ENCODE measurements at places on chromosomes 6 and 20. TPM values are rescaled to one million over a fixed set of nuclear protein-coding genes. Genes with fewer than 3 reads are reported as not detected.

Gene VWA7
- total RNA-seq: 2.9 TPM

Gene CLPSL2
- total RNA-seq: not detected

GRCh38 chr20:63172726-63173125 is 43.2 kb downstream of the YTHDF1 start:
- H3K27me3 ChIP-seq: peaks cover 32% of the 10 kb centered on the region
- DNase-seq: no peak
- no peak overlapping the region for H3K4me3 ChIP-seq

- no peaks in the 10 kb centered on the region for H3K36me3 ChIP-seq
- no peaks in the 10 kb centered on the region for H3K27me3 ChIP-seq
- H3K4me1 ChIP-seq: peaks cover 3% of the 10 kb centered on the region
- H3K27ac ChIP-seq: no peak overlapping the region
- DNase-seq: no peak
These were observed 81.1 kb upstream of the AGPAT4 start for GRCh38 chr6:161354956-161355355.

DNA sequence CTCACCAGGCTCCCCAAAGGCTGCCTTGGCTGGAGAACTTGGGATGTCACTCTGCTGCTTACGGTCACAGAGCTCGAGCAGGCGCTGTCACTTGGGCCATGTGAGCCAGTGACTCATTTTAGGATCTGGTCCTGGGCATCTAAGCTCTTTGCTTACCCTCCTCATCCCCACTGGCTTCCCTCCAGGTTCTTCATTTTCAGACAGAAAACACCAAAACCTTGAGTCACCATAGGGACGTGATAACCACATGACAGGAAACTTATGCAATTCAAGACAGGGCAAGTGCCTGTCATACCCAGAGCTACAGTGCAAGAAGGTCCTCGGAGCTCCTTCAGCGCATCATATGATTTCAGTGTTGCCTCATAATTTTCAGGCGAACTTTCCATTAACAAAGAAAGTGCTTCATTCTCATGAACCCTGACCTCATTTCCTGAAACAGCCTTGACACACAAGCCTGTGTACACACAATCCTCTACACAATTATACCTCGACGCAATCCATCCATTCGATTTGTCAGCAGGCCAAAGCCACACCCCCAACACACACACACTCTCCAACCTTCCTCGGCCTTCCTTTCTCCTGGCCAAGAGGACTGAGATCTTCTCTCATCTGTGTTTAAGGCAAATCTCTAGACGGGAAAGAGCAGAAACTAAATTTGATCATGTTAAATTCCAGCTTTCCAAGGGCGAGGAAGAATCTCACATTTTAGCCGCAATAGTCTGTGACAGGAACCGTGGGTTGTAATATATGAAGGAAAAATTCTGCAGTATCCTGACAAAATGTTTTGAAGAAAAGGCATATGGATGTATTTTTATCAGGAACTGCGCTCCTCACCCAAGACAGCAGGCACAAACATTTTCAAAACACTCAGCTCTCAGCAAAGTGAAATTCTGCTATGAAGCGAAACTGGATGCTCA is 25.3 kb downstream of the TBC1D7 start:
- H3K27ac ChIP-seq: peak overlapping the region; percentile 92
- H3K27me3 ChIP-seq: no peaks in the 10 kb centered on the region
- H3K4me3 ChIP-seq: peak overlapping the region; percentile 63
- peaks cover 36% of the 10 kb centered on the region for H3K36me3 ChIP-seq

GRCh38 chr6:45607798-45608197 is 230.1 kb upstream of the SUPT3H start:
- H3K4me3 ChIP-seq: no peak overlapping the region
- no peak for DNase-seq
- H3K27ac ChIP-seq: no peak overlapping the region
- H3K4me1 ChIP-seq: peaks cover 7% of the 10 kb centered on the region
- H3K27me3 ChIP-seq: peaks cover 2% of the 10 kb centered on the region
- no peaks in the 10 kb centered on the region for H3K36me3 ChIP-seq

DNA sequence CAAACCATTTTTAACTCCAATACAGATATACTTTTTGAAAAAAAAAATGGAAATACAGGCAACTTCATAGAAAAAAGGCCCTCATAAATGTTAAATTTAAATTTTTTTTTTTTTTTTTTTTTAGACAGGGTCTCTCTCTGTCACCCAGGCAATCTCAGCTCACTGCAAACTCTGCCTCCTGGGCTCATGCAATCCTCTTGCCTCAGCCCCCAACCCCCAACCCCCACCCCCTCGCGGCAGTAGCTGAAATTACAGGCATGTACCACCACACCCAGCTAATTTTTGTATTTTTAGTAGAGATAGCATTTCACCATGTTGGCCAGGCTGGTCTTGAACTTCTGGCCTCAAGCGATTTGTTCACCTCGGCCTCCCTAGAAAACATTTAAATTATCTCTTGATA is 12.8 kb upstream of the ULBP3 start:
- H3K4me3 ChIP-seq: no peak overlapping the region
- H3K36me3 ChIP-seq: no peaks in the 10 kb centered on the region
- peaks cover 45% of the 10 kb centered on the region for H3K27me3 ChIP-seq
- no peak overlapping the region for H3K27ac ChIP-seq
- peaks cover 2% of the 10 kb centered on the region for H3K4me1 ChIP-seq

DNA sequence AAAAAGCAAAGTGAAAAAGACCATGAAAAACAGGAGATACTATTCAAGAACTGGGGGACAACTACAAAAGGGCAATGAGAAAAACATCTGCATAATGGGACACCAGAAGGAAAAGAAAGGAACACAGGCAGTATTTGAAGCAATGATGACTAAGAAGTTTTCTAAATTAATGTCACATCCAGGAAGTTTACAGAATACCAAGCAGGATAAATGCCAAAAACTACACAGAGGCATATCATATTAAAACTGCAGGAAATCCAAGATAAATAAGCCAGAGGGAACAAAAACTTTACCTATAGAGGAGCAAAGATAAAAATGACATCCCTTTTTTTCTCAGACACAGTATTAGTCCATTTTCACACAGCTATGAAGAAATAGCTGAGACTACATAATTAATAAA is 193.0 kb downstream of the ERMARD start:
- no peaks in the 10 kb centered on the region for H3K36me3 ChIP-seq
- no peak overlapping the region for H3K27ac ChIP-seq
- no peaks in the 10 kb centered on the region for H3K4me1 ChIP-seq
- H3K4me3 ChIP-seq: no peak overlapping the region
- peaks cover 22% of the 10 kb centered on the region for H3K27me3 ChIP-seq
- no peak for DNase-seq

DNA sequence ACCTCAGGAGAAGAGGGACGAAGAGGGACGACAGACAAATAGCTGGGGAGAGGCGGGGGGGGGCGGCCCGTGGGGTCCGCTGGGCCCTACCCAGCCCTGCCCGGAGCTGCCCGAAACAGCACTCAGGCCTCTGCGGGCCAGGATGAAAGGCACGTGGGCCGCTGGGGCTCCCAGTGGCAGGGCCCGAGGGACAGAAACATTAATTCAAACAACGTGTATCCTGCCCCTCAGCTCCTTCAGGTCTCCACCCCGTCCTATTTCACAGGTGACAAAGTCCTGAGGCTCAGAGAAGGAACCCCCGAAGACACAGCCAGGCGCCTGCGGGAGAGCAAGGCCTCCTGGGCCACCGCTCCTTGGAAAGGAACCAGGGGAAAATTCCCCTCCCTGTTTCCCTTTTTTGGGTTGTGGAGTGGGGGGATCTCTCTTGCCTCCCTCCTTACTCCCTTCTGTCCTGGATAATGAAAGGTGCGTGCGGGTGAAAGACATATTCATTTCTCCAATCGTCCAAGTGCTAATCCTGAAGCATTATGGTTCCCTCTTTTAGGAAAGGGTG is 93.3 kb downstream of the RNASET2 start:
- H3K4me1 ChIP-seq: peaks cover 8% of the 10 kb centered on the region
- no peak for DNase-seq
- H3K27me3 ChIP-seq: peaks cover 13% of the 10 kb centered on the region
- no peaks in the 10 kb centered on the region for H3K36me3 ChIP-seq
- no peak overlapping the region for H3K27ac ChIP-seq

DNA sequence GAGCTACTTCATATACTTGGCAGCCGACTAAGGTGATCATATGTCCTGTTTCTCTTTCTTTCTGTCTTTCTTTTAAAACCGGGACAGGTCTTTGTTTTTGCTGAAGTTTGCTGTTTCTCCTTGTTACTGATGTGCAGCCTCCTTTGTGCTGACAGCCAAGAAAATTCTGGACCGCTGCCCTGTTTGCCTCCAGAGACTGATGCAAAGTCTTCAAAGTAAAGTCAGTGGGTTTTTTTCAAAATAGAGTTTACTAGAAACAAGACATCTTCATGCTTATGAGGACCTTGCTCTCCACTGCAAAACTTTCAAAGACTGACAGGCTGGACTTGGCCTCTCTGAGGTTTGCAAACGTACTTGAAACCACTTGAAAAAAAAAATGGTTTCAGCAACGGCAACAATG is 510.5 kb upstream of the MAP3K7 start:
- H3K27me3 ChIP-seq: no peaks in the 10 kb centered on the region
- H3K36me3 ChIP-seq: no peaks in the 10 kb centered on the region
- H3K4me3 ChIP-seq: no peak overlapping the region
- H3K27ac ChIP-seq: no peak overlapping the region
- no peak for DNase-seq
- H3K4me1 ChIP-seq: no peaks in the 10 kb centered on the region

DNA sequence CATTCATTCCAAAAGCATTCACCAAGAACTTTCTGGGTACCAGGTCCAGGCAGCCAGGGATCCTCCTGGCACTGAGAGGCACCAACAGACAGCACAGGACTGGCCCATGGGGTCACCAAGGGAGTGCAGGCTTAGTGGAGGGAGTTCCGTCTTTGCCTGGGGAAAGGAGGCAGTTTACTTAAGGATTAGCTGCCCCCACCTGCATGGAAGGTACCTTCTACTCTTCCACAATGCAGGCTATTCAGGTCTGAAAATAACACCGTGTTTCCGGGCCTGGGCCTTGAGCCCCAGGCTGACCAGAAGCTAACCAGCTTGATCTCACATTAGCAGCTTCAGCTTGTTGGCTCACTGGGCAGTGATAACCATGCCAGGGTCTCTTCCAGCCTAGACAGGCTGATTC is 199.4 kb downstream of the FOXA2 start:
- H3K4me3 ChIP-seq: no peak overlapping the region
- peaks cover 10% of the 10 kb centered on the region for H3K4me1 ChIP-seq
- no peak overlapping the region for H3K27ac ChIP-seq

GRCh38 chr6:110853754-110854477 is 20.7 kb upstream of the AMD1 start:
- H3K27ac ChIP-seq: no peak overlapping the region
- DNase-seq: no peak
- H3K4me3 ChIP-seq: no peak overlapping the region

DNA sequence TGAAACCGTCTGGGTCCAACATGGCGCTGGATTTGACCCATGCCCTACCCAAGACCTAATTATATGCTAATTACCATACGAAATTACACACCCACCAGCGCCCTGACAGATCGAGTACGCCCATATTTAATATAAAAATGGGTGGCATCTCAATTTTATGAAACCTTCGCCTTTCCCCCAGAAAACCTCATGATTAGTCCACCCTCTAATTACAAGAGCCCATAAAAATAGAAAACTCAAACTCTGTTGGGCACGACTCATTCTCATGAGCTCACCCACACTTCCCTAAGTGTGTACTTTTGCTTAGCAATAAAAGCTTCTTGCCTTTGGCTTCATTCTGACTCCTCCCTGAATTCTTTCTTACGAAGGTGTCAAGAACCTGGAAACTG is 136.4 kb downstream of the OR2B2 start:
- no peak overlapping the region for H3K4me3 ChIP-seq
- H3K36me3 ChIP-seq: no peaks in the 10 kb centered on the region
- DNase-seq: no peak
- peaks cover 38% of the 10 kb centered on the region for H3K4me1 ChIP-seq
- H3K27ac ChIP-seq: no peak overlapping the region

DNA sequence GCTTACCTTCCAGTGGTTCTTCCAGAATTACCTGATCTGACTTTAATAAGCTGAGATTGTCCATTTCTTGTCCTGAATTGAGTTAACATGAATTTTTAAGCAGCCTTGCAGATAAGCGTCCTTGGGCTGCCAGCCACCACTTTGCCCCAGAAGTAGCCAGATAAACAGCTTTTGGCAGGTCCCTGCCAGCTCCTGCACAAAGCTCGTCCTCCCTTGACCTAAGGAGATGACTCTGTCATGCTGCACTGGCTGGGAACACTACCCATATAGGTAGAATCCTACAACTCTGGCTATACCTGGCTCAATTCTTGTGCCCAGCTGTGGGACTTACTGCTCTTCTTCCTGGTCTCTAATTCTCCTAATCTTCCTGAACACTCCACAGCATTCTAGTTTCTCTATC is 39.6 kb upstream of the AAR2 start:
- no peak overlapping the region for H3K27ac ChIP-seq
- no peak for DNase-seq
- H3K4me3 ChIP-seq: no peak overlapping the region
- no peaks in the 10 kb centered on the region for H3K36me3 ChIP-seq

GRCh38 chr6:55108134-55109130 is 65.9 kb upstream of the HCRTR2 start:
- DNase-seq: no peak
- no peak overlapping the region for H3K27ac ChIP-seq
- no peaks in the 10 kb centered on the region for H3K36me3 ChIP-seq

DNA sequence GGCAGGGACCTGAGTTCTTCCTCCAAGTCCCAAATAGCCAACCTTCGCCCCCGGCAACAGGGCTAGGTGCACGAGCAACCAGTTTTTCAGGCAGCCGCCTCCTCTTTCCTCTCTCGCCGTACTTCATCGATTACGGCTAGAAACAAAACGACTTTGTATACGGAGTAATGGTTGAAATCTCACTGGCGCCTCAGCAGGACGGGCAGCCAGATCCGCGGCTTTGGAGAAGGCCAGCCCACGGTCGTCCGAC is 333 bp upstream of the SMIM13 start:
- peaks cover 11% of the 10 kb centered on the region for H3K36me3 ChIP-seq
- peaks cover 20% of the 10 kb centered on the region for H3K4me1 ChIP-seq
- H3K4me3 ChIP-seq: peak overlapping the region; percentile 96
- H3K27ac ChIP-seq: peak overlapping the region; percentile 98

DNA sequence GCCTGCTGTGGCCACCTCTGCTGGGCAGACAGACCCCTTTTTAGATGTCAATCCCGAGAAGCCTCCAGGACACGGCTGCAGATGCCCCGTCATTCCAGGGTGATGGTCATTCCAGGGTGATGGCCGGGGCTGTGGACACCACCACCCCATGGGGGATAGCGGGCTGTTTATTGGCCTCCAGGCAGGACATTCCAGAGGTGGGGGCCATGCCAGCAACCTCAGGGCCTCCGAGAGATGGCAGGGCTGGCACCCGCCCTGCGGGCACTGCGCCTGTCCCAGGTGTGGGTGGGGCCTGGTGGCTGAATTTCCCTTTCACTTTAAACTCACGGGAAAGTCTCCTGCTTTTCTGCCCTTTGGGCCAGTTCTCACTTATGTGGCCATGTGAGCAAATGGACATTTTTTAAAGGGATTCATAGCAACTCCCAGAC is 14.5 kb downstream of the COL9A3 start:
- no peak for DNase-seq
- peaks cover 35% of the 10 kb centered on the region for H3K4me1 ChIP-seq
- H3K36me3 ChIP-seq: peaks cover 4% of the 10 kb centered on the region
- no peak overlapping the region for H3K27ac ChIP-seq
- no peaks in the 10 kb centered on the region for H3K27me3 ChIP-seq

Measured in activated B cell treated with CpG ODN at 0.5 μM for 24 hours (primary cell).